ENCODE measurements at places on chromosomes 13 and 19.

DNA sequence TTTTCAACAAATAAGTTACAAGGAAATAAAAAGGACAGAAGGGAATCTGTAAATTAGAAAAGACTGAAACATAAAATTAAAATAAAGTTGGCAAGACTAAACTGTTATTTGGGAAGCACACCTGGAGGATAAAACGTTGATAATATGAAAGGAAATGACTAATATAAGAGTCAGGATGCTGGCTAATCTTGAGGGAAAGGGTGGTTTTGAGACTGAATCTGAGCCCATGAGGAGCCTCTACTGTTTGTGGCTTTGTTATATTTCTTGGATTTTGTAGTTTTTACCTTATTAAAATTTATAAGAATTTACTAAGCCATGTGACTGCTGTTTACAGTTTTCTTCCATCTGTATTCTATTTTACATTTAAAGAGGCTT lies 718.0 kb upstream of the SPRY2 start:
- no peak for DNase-seq

- DNase-seq = no peak
Measured at GRCh38 chr19:15187026-15188007, 13.5 kb downstream of the NOTCH3 start.

- DNase-seq = no peak
Measured at GRCh38 chr19:12166626-12167025, 3.7 kb downstream of the ZNF136 start.

DNA sequence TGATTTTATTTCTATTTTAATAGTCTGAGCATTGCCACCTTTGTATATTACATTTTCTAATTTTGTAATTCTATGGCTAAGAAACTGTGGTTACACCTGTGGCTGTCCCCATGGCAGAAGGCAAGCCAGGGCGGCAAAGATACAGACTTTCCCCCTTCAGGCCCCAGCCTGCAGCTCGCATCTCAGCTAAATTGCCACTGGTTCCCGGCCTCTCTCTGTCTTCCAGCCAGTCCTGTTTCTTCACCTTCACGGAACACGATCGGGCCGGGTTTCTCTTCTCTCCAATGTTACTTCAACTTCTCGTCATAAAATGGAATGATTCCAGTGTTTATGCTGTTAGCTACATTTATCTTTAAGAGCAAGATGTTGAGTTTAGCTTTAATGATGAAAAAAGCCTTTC lies 124.5 kb upstream of the ZNF507 start:
- DNase-seq = no peak

DNA sequence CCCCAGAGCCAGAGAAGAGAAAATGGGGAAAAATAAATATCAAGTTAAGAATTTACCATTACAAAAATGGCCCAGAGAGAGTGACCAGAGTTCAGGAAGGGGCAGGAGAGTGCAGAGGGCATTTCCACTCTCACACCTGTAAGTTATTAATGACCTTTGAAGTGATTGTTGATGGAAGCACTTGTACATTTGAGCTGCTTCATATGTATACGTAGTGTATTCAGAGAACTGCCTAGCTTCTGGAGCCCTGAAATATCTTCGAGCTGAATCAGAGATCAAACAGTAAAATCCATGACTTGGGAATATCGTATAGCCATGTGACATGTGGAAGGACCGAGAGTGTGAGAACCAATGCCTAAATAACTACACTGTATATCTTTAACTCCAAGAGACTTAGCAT lies 49.2 kb upstream of the PCCA start:
- no peak for DNase-seq

- DNase-seq = no peak
Measured at GRCh38 chr19:2240881-2241760, 4.5 kb downstream of the SF3A2 start.

GRCh38 chr13:31093145-31093885 lies 68.4 kb downstream of the HSPH1 start:
- DNase-seq = no peak

GRCh38 chr13:67726979-67727378 lies 496.8 kb upstream of the PCDH9 start:
- no peak for DNase-seq

- DNase-seq = no peak
Measured at GRCh38 chr13:94658926-94659597, 53.3 kb downstream of the SOX21 start.

GRCh38 chr13:113397608-113398425 lies 33.9 kb upstream of the GRTP1 start:
- DNase-seq = no peak

GRCh38 chr19:37778613-37779126 lies 716 bp downstream of the ZNF573 start:
- no peak for DNase-seq

DNA sequence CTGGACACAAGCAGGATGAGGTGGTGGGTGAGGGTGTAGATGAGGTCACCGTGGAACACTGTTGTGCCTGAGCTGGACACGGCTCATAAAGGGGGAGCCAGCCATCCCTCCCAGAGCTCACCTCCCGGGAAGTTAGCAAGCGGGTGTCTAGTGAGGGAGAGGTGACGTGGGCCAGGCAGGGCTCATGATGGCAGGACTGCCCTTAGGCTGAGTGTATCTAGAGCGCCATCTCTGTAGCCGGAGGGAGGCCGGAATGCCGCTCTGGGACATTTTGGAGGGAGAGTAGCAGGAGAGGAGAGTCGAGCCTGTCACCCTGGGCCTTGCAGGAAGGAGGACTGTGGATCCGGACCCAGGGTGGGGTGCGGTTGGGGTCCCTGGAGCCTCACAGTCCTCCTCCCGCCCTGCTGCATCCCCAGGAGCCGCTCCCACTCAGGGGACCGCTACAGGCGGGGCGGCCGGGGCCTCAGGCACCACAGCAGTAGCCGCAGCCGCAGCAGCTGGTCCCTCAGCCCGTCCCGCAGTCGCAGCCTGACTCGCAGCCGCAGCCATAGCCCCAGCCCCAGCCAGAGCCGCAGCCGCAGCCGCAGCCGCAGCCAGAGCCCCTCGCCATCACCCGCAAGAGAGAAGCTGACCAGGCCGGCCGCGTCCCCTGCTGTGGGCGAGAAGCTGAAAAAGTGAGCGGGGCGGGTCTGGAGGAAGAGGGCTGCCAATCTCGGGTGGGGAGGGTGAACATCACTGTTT lies 9.2 kb downstream of the ZNF296 start:
- DNase-seq = no peak

- no peak for DNase-seq
Measured at GRCh38 chr19:52566588-52566987, 3.5 kb upstream of the ZNF701 start.

GRCh38 chr19:33864311-33864850 lies 67.7 kb downstream of the KCTD15 start:
- no peak for DNase-seq

DNA sequence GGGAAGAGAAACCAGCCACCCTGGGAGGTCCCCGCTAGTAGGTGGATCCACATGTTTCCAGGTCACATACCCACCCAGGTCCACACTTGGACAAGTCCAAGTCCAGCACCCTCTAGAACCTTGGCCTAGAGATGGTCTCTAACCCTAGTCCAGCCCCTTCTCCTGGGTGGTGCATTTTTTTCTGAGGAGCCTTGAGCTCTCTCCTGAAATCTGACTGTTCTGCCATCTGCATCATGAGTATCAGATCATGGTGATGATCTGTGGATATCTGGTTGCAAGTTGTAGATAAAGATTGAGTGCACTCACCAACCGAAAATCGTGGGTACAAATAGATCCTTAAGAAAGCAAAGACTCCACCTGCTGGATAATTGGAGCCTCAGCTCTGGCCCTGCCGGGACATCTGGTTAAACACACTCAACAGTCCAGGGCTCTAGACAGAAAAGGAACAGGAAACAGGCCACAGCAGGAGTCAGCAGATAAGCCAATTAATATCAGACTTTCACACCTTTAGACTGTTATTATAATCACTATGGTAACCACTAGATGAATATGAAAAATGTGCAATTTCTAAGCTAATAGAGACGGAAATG lies 41.1 kb downstream of the GPR12 start:
- no peak for DNase-seq

GRCh38 chr19:54969647-54970046 lies 3.5 kb downstream of the NLRP2 start:
- DNase-seq = no peak

DNA sequence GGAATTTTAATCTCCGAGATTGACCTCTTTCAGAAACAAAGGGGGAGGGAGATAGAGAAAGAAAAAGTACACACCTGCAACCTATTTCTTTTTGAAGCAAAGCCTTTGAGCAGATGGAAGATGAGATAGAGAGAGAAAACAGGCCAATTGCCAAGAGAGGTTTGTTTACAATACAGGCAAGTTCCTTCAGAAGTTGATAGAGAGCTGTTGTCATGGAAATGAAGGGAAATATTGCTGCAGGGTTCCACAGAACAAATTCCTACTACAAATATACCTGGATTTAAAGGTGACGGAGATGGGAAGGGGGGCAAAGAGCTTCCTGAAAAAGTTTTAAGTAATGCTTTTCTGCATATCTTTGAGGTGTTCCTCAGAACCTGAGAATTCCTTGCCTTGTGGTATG lies 388.4 kb downstream of the NDFIP2 start:
- no peak for DNase-seq

- no peak for DNase-seq
Measured at GRCh38 chr13:63896321-63896720, 2480.7 kb upstream of the PCDH20 start.

DNA sequence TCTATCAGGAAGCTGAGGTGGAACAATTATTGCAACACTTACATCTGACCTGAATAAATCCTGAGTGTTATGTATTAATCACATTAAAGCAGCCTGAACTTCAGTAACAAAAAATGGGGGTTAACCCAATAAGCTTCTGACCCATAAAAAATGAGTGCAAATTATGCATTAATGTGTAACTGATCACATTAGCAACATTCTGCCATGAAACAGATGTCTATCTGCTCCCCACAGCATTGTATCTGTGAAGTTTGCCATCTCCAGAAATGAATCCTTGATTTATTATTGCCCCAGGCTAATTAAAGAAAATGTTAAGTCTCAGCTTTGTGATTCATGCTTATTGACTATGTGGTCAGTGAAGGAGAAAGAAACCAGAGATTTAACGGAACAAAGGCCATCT lies 304.9 kb downstream of the PCDH20 start:
- DNase-seq = no peak

DNA sequence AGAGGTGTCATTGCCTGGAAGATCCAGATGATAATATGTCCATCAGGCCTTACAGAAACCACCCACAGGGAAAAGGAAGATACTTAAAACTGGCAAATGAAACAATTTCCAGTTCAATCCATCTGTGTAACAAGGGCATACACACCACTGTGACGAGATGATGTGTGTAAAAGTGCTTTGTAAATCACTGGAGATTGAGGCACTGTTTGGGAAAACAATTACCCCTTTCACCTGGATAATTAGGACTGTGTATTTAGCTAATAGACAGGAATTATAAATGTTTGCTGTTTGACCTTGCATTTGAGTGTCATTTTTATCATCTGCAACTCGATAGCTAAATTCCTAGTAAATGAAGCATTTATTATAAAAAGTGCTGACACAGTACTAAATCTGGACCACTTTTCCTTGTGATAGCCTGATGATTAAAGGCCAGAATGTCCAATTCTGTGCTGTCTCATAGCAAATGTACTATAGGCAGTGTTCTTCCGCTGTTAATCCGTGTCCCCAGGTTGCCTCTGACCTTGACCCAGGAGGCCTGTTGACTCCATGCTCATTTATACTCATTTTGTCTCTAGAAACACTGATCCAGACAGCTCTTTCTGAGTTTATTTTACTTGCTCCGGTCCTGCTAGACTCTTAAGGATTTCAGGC lies 105.8 kb downstream of the LACC1 start:
- DNase-seq = no peak

DNA sequence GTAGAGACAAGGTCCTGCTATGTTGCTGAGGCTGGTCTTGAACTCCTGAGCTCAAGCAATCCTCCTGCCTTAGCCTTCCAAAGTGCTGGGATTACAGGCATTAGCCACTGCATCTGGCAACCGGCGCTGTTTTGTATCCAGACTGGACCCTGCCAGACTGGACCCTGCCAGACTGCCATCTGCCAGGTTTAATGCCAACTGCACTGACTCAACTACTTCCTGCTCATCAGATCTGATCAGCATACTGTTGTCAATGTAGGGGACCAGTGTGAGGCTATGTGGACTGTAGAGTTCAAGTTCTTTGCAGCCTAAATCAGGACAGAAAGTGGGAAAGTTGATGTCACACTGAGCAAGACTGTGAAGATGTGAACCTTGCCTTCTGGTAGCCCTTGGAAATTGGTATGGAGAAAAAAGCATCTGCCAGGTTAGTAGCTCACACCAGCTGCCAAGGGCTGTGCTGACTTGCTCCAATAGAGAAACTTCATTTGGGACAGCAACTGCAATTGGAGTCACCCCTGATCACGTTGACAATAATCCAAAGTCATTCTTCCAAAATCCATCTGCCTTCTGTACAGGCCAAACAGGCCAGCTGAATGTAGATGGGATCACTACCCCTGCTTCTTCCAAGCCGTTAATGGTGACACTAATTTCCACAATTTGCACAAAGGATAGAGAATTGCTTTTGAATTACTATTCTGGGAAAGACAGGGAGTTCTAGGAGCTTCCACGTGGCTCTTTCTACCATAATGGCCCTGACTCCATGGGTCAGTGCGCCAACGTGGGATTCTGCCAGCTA lies 36.8 kb upstream of the ATP1A3 start:
- no peak for DNase-seq

- no peak for DNase-seq
Measured at GRCh38 chr19:46746281-46747057, at the start of gene STRN4. TSS of gene STRN4 (minus strand) at chr19:46746450. CDS start at chr19:46746430, 20 bp downstream.

DNA sequence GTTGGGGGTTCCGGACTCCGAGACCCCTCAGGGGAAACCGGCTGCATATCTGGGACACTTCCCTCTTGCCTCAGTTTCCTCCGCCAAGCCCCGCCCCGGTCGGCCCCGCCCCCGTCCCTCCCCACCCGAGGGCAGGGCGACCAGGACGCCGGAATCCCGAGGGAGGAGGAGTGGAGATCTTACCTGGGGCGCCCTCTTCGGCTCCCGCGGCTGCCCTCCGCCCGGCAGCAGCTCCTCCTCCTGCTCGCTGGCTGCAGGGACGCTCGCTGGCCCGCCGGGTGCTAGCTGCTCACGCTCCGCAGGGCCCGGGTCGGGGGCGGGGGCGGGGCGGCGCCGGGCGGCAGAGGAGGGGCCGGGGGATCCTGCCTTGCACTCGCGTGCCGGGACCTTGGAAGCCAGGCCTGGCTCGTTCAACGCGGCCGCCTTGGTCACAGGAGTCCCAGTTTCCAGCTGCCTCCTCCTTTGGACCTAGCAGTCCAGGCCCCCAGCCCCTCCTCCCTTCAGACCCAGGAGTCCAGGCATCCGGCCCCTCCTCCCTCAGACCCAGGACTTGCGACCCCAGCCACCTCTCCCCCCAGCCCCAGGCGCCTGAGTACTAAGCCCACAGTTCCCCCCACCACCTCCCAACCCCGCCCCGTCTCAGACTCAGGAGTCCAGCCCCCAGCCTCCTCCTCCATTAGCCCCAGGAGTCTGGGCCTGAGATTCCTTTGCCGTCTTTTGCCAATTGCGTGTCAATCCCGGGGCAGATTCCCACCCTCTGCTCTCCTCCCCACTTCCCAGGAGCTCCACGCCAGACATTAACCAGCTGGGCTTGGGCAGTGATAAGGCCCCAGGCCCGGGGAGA lies at the start of gene NTF4:
NTF4 (minus strand) TSS at position 51 of the 844 bp plus-strand sequence. CDS start 2,821 bp downstream, outside the sequence.
- no peak for DNase-seq

Measured in stimulated activated CD8-positive, alpha-beta memory T cell treated with anti-CD3 and anti-CD28 coated beads, Interleukin-15, amount 100 ng/mL, for 1 hour (primary cell).